ENCODE measurements at places on chromosomes 11 and 22.

DNA sequence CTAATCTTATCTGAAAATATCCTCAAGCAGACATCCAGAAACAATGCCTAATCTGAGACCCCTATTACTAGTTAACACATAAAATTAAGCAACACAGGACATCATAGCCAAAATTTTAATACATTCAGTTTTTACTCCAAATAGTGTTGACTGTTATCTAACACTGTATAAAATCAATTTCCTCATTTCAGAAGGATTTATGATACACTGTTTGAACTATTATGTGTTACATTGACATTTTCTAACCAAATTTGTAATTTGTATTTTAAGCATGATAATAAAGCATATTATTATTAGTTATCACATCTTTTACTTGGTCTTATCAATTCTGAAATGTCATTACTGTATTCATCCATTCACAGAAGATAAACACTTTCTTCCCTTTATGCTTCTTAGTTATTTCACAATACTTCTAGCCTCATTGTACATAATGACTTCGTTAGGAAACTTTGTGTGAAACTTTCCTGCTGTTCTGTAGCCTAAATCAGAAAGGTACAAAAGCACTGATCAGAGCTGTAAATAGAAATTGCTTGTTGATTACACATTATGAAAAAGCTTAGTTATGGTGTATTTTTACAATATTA, 1248.9 kb downstream of the JRKL start:
- no peak for DNase-seq

GRCh38 chr22:39546889-39547586, 14.5 kb upstream of the RPS19BP1 start:
- DNase-seq = no peak

DNA sequence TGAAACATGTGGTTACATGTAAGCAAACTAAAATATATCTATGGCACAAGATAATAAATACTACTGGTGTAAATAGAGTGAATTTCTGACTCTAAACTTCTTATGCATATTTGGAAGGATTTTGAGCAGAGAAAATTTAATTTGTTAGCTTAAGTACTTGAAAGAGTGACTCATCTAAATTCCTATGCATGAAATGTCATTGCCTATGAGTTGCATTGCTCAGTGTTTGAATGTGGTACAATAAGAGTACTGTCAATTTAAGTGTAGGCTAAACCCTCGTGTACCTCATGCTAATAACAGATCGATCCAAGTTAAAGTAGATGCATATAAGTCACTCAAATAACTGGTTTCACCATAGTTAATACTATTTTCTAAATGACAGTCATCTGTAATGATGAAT, 5.3 kb upstream of the CARD18 start:
- DNase-seq = no peak

GRCh38 chr11:16365581-16366228, 9.4 kb upstream of the SOX6 start:
- no peak for DNase-seq

DNA sequence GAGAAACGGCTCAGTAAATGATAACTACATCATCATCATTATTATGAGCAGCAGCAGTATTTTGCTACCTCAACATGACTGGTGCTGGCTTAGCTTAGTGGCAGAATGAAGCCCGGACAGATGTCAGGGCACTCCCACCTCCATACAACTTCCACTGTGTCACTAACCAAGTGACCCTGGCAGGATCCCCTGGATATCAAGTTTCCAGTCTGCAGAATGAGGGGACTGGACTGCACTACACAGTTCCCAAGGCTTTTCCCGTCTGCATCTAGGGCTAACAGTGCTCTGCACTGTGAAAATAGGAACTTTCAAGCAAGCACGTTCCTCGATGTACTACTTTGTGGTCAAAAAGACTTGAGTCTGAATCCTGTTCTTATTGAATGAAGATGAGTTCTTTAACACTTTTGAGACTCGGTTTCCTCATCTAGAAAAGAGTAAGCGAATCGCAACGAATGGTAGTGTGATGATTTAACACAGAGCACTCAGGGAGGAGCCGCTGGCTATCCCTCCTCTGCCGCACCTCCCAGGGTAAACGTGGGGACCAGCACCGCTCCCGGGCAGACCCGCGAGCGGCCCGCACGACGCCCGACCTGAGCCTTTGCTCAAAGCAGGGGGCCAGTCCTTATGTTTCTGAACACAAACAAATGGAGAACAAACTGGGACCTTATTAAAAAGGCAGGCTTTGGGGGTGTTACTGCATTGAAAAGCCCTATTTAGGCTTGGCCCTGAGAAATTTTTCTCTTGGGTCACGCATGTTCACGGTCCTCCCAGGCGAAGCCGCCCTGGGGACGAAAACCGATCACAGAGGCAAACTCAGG, 910 bp downstream of the CLTCL1 start:
- DNase-seq = no peak

DNA sequence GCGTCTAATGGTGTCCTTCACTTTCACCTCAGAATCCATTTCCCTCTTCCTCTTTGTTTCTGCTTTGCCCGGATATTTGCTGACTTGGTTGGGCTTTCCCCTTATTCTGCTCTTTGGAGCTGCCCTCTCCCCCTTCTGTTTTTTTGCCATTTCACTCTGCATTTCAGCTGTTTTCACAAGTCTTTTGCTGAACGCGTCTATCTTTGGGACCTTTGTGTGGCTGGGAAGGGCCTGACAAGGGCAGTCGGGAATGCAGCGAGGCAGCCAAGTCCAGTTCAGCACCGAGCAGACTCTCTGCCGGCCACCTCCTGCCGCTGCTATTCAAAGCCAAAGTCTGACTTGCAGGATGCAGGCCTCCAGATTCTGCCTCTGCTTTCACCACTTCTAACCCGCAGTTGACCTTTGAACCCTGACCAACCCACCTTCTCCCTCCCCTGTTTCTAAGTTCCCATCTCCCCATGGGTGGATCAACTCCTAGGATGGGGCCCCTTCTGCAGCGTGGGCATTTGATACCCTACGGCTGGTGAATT, 38.2 kb downstream of the FEZ1 start:
- no peak for DNase-seq

- no peak for DNase-seq
These were observed 49.1 kb downstream of the BBOX1 start for GRCh38 chr11:27089746-27090145.

- DNase-seq = no peak
These were observed 78.8 kb downstream of the LIF start for GRCh38 chr22:30167734-30168133.

DNA sequence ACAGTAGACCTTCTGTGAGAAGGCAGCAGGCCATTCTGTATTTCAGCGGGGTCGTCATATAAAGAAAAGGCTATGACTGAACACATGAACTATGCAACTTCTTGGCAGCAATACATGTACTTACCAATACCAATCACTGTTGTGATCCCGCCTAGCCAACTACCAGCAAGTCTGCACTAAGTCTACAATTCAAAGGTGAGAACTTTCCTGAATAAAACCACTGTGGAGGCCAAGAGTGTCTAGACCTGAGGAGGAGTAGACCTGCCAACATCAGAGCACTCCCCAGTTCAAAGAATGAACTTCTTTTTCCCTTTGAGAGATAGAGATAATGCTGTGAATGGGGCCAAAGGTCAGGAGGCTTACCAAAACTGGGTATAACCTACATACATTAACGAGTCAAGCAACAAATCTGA, 108.2 kb downstream of the SIK3 start:
- DNase-seq = no peak
